ENCODE measurements at places on chromosomes 6 and 20.

DNA sequence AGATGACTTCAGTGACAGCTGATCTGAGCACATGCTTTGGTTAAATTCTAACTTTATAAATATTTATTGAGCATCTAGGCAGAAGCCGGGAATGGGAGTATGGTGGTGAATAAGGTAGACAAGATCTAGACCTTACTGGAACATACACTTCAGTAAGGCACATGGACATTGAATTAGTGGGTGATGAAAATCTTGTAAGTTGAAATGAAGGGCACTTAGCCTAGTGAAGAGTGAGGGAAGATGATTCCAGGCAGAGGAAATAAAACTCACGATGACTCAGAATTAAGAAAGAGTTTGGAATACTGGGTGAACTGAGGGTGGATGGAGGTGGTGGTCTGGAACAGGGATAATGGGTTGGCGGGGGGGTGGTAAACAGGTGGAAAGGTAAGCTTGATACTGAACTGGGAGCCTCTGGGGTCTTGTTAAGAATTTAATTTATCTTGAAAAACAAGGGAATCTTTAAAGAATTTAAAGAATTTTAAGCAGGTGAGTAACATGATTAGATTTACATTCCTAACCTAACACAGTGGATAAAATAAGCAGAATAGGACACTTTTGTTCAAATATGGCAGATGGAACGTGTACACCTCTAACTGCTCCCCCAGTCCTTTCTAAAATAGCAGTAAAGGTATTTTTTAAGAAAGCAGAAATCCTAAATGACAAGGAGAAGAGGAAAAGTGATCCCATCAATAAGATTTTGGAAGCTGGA lies 75.2 kb upstream of the ARHGAP18 start:
- no peak for DNase-seq

GRCh38 chr6:137775227-137775626 lies 91.8 kb upstream of the TNFAIP3 start:
- no peak for DNase-seq

GRCh38 chr6:43058531-43058930 lies 703 bp downstream of the MRPL2 start:
- DNase-seq, result no peak

DNA sequence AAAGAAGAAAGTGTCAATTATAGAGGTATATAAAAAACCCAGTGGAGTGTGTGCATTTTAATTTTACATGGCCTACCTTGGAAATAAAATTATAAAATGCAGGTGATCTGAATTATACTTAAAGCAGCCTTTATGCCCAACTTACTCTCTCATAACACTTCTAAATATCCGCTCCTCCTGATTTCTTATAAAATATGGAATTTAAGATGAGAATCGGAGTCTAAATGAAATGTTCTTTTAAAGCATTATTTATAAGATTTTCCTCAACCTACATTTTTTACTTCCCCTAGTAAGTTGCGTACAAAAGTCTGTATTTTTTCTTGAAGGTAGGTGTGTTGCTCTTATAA lies 3.5 kb downstream of the CITED2 start:
- no peak for DNase-seq

DNA sequence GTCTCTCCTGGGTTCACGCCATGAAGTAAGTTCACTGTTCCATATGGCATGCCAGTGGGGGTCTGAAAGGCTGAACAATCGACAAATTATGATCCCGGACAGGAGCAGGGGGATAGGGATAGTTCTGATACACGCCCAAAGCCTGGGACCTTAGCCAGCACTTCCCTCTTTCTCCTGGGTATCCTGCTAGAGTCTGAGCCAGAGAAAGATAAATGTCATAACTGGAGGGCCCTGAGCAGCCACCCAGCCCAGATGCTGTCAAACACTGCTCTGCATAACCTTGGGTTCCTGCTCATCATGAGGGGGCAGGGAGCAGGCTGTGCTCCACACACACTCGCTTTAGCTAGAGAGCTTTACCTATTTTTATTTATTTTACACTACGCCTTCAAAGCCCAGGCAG lies 12.3 kb downstream of the EDEM2 start:
- no peak for DNase-seq

DNA sequence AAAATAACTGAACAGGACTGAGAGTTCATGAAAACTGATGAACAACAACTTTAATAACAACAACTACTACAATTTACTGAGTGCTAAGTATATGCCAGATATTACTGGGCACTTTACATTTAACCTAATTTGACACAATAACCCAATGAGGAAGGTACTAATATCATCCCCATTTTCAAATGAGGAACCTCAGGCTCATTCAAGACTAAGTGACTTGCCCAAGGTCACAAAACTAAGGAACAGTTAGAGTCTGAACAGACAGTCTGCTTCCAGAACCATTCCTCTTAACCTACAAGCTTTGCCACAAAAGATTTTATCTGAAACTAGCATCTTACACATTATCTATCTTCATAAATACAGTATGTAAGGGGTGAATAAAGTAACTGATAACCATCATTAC lies 10.6 kb upstream of the NDRG3 start:
- no peak for DNase-seq

- DNase-seq, result no peak
Measured at GRCh38 chr6:157077251-157077650, 246.1 kb downstream of the TMEM242 start.

DNA sequence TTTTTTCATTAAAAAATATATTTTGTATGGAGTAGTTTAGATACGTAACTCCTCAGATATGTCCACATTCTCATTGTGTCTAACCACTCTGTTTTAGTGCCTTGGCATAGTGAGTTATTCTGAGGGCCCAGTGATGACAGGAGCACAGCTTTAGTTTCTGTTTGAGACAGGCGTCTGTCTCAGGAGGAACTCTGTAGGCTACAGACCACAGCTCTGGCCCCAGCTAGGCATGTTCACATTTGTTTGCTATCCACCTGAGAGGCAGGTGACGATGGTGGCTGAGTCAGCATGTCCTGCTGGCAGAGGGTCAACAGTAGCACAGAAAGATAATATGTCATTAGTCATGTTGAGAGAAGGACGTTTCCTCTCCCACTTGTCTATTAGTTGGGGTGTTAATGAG lies 16.3 kb downstream of the LRRC1 start:
- no peak for DNase-seq
